Activated T-helper 9 cell treated with anti-CD3 and anti-CD28 coated beads, Interleukin-2, amount 50 U/mL, for 16 hours (primary cell): ENCODE measurements at places on chromosomes 3 and 15.

DNA sequence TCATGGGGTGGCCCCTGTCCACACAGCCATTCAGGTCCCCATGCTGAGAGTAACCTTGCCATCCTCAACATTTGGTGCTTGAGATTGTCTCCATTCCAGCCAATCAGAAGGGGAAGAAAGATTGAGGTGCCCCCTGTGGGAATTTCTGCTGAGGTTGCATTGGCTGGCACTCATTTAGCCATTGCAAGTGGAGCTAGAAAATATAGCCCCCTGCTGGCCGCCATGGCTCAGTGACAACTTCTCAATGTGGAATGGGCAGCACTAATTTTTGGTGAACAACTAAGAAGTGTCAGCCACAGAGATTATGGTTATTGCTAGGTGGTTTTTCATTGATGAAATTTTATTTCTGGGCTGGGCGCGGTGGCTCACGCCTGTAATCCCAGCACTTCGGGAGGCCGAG is 22.0 kb downstream of the COL6A6 start:
- no peak for DNase-seq

DNA sequence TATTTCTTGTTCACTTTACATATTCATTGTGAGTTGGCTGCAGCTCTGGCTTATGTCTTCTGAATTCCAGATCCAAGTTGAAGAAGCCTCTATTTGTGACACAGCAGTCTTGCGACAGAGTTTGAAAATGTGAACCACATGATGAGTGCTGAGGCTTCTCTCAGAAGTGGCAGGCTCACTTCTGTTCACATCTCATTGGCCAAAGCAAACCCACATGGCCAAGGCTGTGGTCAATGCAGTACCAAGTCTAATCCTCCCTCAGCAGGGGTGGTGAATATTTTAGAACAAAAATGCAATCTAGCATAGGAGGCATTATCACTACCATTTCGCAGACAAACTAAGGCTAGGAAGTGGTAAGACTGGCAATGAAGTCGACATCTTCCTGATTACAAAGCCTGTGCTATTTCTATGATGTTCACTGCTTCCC is 45.2 kb downstream of the CDCP1 start:
- DNase-seq: no peak

- no peak for DNase-seq
These were observed 2.1 kb downstream of the RPP25 start for GRCh38 chr15:74954515-74954914.

- DNase-seq: no peak
These were observed 17.8 kb upstream of the LRIG1 start for GRCh38 chr3:66518644-66519043.

GRCh38 chr3:49476563-49476962 is 6.5 kb downstream of the DAG1 start:
- no peak for DNase-seq

DNA sequence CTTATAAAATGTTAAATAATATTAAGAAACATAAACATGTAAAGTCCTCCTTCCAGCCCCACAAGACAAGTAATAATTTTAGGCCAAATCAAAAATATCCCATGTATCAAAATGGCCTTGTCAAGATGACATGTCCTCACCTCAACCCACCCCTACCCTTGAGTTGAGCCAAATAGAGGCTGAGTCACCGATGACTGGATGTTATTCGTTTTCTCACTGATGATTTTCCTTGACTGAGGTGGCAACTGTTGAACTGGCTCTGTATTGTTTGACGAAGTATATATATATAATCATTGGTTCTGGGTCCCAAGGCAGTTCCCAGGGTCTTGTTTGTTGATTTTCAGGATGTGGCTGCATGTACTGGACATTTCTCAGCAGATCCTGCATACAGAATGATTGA is 75.3 kb downstream of the TMEM108 start:
- DNase-seq: no peak

GRCh38 chr3:184542577-184542976 is 19.0 kb upstream of the EPHB3 start:
- no peak for DNase-seq
